Dorsolateral prefrontal cortex (tissue), 122 donors: ENCODE measurements at places on chromosomes 5 and 9. TPM values are rescaled to one million over a fixed set of nuclear protein-coding genes. Genes with fewer than 3 reads are reported as not detected.

MARCOL gene
- not detected for total RNA-seq

PCDHB14 gene
- total RNA-seq = 17.7 TPM

SPEF2 gene
- 30.2 TPM for total RNA-seq

PAPPA gene
- 0.69 TPM for total RNA-seq

PTGES gene
- total RNA-seq = 2.8 TPM

NDST1 gene
- total RNA-seq = 73.9 TPM

CEL gene
- 3.2 TPM for total RNA-seq

DDX4 gene
- total RNA-seq = 0.43 TPM

CEMIP2 gene
- 54.6 TPM for total RNA-seq
